ENCODE measurements at places on chromosomes 4 and X. TPM values are rescaled to one million over a fixed set of nuclear protein-coding genes. Genes with fewer than 3 reads are reported as not detected.

Gene TKTL2
- not detected for total RNA-seq

DNA sequence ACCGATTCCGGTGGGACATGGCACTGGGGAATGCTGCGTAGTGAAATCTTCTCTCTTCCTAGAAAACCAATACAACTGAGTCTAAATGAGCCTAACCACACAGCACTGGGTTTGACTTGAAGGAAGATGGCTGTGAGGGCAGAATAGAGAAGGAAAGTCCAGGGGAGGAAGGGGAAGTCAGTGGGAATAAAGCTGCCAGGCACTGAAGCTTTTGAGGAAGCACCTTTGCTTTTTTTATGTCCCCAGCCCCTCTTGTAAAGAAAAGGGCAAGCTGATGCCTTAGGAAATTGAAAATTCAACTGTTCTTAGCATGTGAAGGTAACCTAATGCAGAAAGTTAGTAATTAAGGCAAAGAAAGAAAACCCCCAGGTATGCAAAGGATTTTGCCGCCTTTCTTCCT lies 20.6 kb downstream of the MED28 start:
- no peak for DNase-seq

- no peak for DNase-seq
These were observed 115.1 kb downstream of the RASGEF1B start for GRCh38 chr4:81356621-81357020.

Gene FDCSP
- not detected for total RNA-seq

GRCh38 chrX:134599184-134599914 lies 58.9 kb downstream of the PLAC1 start:
- no peak for DNase-seq

DNA sequence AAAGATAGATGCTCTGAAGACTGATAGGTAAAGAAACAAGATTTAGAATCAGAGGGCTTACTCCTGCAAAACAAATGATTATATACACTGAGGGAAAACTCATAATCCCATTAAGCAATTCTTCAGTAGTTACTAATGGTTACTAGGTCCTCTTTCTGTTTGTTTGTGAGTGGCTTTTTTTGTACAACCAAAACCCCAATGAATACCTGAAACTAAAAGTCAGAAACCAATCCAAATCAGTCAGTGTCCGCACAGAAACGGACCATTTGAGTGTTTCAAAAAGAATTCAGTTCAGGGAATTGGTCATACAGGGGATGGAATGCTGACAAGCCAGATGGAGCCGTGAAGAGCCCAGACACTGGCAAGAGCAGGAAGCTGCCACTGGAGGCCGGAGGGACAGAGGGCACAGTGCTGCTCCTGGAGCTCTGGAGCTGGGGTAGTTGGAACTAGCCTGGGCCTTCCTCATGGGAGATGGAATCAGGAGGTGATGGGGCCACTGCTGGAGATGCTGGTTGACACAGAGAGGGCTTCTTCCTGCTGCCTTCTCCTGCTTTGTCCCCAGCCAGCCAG lies 31.9 kb downstream of the SETD7 start:
- no peak for DNase-seq

Gene ARX
- not detected for total RNA-seq

GRCh38 chr4:11548597-11549082 lies 119.9 kb upstream of the HS3ST1 start:
- DNase-seq = no peak

GRCh38 chr4:110135523-110135922 lies 62.9 kb downstream of the ELOVL6 start:
- no peak for DNase-seq

Gene MAGEA11
- not detected for total RNA-seq

GRCh38 chrX:115023139-115023538 lies 5.7 kb upstream of the IL13RA2 start:
- DNase-seq = no peak

Gene TLR8
- total RNA-seq = not detected

DNA sequence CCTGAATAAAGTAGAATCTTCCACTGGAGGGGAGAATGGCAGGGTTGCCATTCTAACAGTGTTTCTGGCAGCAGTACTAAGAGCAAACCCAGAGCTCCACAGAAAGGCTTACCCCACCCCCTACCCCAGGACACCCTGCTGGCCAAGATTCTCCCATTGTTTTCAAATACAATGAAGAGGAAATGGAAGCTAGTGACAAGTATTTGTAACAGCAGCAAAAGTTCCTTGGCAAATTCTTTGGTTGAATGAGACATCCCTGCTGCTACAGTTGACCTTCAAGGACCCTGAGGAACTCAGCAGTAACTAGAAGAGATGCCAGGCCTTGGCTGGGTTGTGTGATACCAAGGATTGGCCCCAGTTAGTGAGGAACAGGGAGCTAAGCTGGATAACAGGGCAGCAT lies 124.2 kb upstream of the DGKK start:
- DNase-seq = no peak

GRCh38 chrX:139554376-139554775 lies 23.8 kb downstream of the F9 start:
- no peak for DNase-seq

GRCh38 chr4:80229590-80229989 lies 32.3 kb downstream of the PRDM8 start:
- no peak for DNase-seq

DNA sequence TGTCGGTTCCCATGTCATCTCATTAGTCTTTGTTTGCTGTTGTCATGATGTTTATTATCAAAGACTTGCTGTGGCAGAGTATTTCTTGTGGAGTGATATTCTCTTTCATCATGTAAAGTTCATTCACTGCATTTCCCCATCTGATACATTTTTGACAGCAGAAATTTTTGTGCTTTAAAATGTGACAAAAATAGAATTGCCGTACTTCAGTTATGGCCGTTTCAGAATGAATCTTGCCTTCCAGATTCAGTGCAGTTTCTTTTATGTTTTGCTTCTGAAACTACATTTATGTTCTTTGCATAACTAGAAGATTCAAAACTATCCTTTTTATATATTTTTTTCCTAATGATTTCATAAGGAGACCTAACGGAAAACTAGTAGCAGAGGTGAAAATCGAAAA lies 10.0 kb downstream of the CSTF2 start:
- DNase-seq = no peak

DNA sequence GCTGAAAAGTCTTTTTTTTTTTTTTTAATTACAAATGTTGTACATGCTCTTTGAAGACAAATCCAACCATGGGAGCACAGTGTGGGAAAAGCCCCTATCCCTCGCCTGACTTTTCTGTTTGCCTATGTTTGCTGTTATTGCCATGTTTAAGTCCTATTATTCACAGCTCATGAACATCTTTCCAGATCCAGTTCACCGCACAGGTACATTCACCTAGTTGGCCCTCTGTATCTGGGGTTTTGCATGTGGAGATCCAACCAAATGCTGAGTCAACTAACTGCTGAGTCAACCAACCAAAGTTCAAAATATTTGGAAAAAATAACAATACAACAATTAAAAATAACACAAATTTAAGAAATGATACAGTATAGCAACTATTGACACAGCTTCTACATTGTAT lies 100.1 kb upstream of the CLNK start:
- no peak for DNase-seq

- no peak for DNase-seq
These were observed 62.1 kb upstream of the ANTXR2 start for GRCh38 chr4:80134936-80135701.

DNA sequence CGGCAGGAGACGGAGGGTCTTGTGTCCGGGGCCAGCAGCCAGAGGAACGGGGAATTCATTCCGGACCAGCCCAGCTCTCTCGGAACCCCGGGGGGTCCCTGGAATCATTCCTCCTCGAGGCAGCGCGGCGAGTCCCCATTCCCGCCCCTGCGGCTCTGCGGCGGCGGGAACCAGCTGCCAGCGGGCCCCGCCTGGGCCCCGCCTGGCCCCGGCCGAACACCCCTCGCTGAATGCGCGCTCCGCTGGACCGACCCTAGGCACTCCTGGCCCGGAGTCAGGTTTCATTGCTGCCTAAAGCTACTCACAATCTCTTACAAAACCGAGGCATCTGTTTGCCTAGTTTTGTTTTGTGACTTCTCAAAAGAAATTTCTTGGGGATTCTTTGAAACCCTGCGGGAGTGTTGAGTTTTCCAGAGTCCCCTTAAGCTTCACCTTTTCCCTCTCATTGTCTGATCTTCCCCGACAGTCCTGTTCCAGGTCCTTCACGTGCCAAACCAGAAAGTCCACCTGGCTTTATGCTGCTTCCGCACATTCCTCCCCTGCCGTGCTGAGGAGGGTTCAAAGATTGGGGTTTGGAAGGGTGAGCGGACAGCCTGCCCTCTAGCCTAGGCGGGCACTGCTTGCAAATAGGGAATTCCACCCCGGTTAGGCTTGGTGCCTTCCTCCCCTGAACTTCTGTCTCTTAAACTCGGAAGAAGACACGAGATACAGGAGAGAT lies 789 bp downstream of the ARHGAP10 start:
- DNase-seq = no peak

DNA sequence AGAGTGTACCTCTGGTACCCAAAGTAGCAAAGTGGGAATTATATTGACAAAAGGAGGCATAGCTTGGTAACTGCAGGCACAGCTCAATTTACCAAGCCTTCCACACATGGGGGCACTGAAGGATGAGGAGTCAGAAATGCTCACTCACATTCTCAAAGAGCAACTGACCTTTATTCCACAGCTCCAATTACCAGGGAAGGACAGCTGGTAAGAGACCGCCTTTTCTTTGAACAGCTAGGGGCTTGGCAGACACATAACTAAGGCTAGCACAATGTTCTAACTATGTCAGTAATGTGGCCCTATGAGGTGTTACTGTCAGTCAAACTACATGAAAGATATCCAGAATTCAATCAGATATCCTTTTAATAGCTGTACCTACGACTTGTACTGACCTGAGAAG lies 20.5 kb upstream of the STS start:
- no peak for DNase-seq
